ENCODE measurements at places on chromosomes 6 and 20. TPM values are rescaled to one million over a fixed set of nuclear protein-coding genes. Genes with fewer than 3 reads are reported as not detected.

The METTL24 gene
- total RNA-seq: 2.0 TPM

The TAAR2 gene
- total RNA-seq: not detected

The PNISR gene
- total RNA-seq: 88.7 TPM

The NDRG3 gene
- total RNA-seq: 6.3 TPM

The RAD21L1 gene
- total RNA-seq: not detected

The COL11A2 gene
- total RNA-seq: 0.59 TPM

The SYCP2 gene
- total RNA-seq: 0.84 TPM

The HEY2 gene
- 1.0 TPM for total RNA-seq

The PRPH2 gene
- total RNA-seq: 0.33 TPM

The OXT gene
- 0.75 TPM for total RNA-seq

The KCNB1 gene
- total RNA-seq: under 0.01 TPM

The BPIFB2 gene
- total RNA-seq: 3.7 TPM
